ENCODE measurements at places on chromosomes 13 and 19.

GRCh38 chr19:23855676-23856075 lies 59.0 kb upstream of the ZNF726 start:
- DNase-seq: no peak

DNA sequence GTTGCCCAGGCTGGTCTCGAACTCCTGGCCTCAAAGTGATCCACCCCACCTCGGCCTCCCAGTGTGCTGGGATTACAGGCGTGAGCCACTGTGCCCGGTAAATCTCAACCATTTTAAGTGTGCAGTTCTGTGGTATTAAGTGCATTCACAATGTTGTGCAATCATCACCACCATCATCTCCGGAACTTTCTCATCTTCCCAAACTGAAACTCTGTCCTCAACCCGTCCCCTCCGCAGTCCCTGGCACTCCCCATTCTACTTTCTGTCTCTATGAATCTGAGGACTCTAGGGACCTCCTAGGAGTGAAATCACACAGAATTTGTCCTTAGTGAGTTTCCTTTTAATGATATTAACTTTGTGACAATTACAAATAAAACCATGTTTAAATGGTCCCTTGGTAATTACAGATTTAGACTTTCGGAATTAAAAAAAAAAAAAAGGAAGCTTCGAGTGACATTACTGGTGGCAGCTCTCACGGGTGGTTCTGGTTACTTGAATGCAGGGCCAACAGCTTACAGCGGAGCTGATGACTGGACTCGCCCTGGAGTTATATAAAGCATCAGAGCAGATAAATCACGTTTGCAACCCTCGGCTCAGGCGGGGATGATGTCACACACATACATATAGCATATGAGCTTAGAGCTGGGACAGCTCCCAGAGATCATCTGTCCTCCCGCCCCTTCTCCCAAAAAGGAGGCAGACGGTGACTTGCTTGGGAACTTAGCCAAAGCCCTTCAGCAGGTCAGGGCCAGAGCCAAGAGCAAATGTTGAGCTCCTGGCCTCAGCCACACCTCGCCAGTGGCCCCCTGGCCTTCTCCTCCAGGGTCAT lies 89.8 kb downstream of the ZNF557 start:
- peak; percentile 61 for DNase-seq

- no peak for DNase-seq
These were observed 130.1 kb upstream of the SLC10A2 start for GRCh38 chr13:103196356-103196755.

DNA sequence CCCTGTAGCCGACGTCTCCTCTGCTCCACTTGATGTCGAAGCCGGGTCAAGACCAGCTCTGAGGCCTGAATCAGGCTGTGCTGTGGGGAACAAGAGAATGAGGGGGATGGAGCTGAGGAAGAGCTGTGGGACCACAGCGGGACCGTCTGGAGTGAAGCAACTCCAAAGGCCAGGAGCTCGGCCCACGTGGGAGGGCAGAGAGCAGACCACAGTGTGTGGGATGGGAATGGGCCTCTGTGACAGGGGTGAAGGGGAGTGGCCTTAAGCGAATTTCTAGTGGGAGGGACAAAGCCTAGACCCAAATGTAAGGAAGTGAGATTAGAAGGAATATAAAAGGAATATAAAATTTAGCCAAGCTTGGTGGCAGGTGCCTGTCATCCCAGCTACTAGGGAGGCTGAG lies 3.8 kb upstream of the SLC8A2 start:
- no peak for DNase-seq

DNA sequence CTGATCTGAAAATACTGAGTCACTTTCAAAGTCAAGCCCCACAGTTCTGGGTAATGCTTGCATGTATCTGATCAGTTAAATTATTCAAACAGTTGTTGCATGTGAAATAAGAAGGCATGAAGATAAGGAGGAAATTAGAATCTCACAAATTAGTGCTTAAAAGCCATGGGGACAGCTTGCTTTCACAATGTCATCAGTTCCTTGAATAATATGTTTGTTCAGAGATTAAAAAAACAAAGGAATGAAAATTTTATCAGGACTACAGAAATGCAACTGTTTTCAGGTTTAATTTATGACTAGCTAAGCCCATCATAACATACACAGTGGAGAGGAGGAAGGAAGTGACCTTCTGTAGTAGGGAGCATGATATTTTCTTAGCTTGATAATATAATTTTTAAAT lies 150.1 kb downstream of the OXGR1 start:
- no peak for DNase-seq

DNA sequence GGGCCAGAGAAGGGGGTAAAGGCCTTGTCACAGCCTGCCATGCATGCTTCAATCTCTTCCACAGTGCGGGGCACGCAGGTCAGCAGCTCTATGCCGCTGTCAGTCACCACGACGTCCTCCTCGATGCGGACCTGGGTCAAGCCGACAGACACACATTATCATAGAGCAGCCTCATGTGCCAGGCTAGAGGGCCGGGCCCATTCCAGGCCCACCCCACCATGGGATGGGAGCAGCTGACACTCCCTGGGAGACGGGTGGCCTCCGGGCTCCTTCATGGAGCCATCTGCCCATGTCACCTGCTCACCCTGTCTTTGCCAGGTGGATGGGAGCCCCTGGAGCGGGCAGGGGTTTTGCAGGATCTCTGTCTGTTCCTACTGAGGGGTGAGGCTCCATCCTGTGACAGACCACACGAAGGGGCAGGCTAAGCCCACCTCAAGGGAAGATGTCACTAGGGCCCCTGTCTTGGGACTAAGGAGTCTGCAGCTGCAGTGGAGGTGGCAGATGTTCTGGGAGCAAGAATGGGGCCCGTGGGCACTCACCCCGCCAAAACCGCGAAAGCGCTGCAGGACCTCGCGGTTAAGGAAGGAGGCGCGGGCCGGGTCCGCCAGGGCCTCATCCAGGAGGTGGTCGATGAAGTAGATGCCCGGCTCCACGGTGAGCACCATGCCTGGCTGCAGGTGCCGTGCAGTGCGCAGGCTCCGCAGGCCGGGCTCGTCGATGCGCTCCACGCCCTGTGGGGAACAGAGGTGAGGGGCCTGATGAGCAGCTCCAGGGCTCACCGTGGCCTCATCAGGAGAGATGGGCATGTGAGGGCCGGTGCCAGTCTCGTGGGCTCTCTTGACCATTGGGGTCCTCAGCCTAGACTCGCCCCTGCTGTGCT lies 14.1 kb downstream of the CEBPG start:
- DNase-seq: no peak

GRCh38 chr13:40558656-40559055 lies 107.8 kb downstream of the FOXO1 start:
- DNase-seq: no peak

DNA sequence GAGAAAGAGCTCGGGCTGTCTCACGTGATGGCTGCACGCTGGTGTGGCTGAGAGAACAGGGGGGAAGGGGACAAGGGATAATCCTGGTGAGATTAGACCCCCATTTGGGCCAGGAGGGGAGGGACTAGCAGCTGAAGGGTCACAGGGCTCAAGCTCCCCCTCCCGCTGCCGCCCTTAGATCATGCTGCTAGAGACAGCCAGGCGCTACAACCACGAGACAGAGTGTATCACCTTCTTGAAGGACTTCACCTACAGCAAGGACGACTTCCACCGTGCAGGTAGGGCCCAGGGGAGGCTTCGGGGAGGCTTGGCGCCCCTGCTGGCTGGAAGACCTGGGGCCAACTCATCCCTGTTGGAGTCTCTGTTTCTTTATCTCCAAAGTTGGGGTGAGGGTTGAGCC lies 3.3 kb downstream of the NR1H2 start:
- DNase-seq: no peak

GRCh38 chr19:9165261-9165660 lies 13.5 kb upstream of the OR7D2 start:
- no peak for DNase-seq

DNA sequence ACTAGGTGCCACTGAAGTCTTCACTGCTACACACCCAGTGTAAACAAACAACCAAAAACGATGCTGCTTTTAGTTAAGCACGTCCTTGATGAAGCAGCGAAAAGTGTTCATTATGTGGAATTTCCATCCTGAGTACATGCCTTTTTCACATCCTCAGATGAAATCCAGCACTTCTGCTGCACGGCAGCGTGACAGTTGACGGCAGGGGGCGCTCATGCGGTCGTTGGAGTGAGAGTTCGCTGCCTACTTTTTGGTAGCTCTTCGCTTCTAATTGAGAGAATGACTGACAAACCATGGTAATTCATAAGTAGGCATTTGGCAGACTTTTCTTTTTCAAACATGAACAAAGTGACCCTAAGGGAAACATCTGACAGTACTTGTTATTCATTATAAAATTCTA lies 1124.9 kb downstream of the EFNB2 start:
- DNase-seq: no peak

DNA sequence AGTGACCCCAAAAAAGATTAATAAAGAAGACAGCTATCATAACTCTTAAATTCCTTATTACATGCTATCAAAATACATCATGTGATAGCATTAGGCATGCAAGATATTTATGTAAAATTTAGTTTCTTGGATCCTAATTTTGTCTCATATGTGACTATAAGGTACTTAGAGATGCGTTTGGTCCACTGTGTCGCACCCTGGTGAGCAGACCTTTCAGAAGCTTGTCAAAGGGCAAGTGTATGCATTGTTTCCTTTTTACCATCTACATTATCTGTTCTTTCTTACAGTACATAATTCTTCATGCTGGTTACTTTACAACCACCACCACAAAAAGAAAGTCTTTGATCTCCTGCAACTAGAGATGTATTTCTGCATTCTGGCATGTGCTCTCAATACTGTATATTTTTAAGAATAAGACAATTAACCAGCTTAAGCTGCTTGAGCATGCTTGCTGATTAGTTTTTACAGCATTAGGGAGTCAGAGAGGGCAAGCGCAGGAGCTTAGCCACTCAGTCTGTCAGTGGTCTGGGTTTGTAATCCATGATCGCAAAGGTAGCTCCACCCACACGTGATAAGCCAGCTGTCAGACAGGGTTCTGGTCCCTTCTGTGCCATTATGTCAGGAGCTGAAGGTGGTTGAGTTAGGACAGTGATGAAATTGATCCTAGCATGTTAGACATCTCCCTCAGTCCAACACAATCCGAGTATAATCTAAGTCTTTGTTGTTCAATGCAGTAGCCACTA lies 500.9 kb downstream of the MYO16 start:
- DNase-seq: no peak
